Thyroid gland (tissue), 4 donors: ENCODE measurements at places on chromosomes 4 and X. TPM values are rescaled to one million over a fixed set of nuclear protein-coding genes. Genes with fewer than 3 reads are reported as not detected.

- no peak overlapping the region for H3K27ac ChIP-seq
- no peak for DNase-seq
- no peak overlapping the region for H3K4me3 ChIP-seq
- peaks cover 7% of the 10 kb centered on the region for H3K4me1 ChIP-seq
- H3K36me3 ChIP-seq, result no peaks in the 10 kb centered on the region
- no peaks in the 10 kb centered on the region for H3K27me3 ChIP-seq
Measured at GRCh38 chr4:106058921-106059320, 163.7 kb downstream of the NPNT start.

DNA sequence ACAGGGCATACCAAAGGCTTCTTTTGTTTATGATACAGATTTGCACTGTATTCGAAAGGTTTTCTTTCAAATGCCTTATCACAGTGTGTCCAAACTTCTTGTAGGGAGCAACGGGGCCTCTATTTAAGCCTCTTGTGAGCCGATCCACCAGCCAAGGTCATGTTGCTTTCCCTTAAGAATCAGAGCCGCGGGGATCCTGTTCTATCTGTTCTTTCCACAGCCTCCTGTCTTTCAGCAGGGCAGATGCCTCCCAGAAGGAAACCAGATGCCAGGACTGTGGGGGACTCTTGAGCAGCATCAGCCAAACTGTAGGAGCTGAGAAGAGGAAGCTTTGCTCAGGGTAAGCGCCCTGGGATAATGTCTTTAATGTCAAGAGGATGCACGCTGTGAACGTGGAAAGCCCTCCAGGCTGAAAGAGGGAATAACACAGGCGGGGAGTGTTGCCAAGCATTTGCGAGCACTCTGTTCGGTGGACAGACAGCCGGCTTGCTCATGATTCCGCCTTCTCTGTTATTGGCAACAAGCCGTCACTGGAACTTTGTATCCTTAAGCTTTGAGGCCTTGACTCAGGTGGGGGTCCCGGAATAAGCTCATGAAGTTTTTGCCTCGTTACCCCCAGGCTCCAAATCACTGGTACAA lies 279.8 kb upstream of the FRG1 start:
- H3K27me3 ChIP-seq, result no peaks in the 10 kb centered on the region
- H3K4me3 ChIP-seq, result no peak overlapping the region
- H3K36me3 ChIP-seq, result no peaks in the 10 kb centered on the region
- H3K27ac ChIP-seq, result no peak overlapping the region
- no peaks in the 10 kb centered on the region for H3K4me1 ChIP-seq

GRCh38 chrX:110081740-110082139 lies 78.8 kb downstream of the TMEM164 start:
- no peak overlapping the region for H3K4me3 ChIP-seq
- no peaks in the 10 kb centered on the region for H3K27me3 ChIP-seq
- no peaks in the 10 kb centered on the region for H3K36me3 ChIP-seq
- H3K4me1 ChIP-seq, result peaks cover 8% of the 10 kb centered on the region
- DNase-seq, result no peak
- H3K27ac ChIP-seq, result peak overlapping the region; percentile 30

- no peak for DNase-seq
- H3K4me1 ChIP-seq, result peaks cover 11% of the 10 kb centered on the region
- no peaks in the 10 kb centered on the region for H3K27me3 ChIP-seq
- no peak overlapping the region for H3K4me3 ChIP-seq
- no peaks in the 10 kb centered on the region for H3K36me3 ChIP-seq
- H3K27ac ChIP-seq, result no peak overlapping the region
Measured at GRCh38 chr4:169063441-169063840, 53.4 kb upstream of the CBR4 start.

DNA sequence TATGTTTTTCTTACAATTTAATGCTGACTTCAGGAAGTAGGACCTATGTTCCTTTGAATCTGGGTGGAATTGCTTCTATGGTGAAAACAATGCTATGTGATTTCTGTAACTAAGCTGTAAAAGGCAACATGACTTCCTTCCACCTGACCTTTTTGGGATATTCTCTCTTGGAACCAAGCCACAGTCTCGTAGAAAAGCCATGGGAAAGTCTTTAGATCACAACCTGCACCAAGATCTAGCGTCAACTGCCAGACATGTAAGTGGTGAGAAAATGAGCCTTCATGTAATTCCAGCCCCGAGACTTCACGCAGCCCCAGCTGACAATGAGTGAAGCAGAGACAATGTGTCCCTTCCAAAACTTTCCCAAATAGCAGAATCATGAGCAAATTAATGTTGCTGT lies 297.0 kb upstream of the DCAF8L1 start:
- no peaks in the 10 kb centered on the region for H3K27me3 ChIP-seq
- no peak overlapping the region for H3K27ac ChIP-seq
- H3K36me3 ChIP-seq, result no peaks in the 10 kb centered on the region
- no peaks in the 10 kb centered on the region for H3K4me1 ChIP-seq
- DNase-seq, result no peak
- no peak overlapping the region for H3K4me3 ChIP-seq

GRCh38 chr4:115711575-115711974 lies 598.2 kb upstream of the NDST4 start:
- H3K4me3 ChIP-seq, result no peak overlapping the region
- H3K4me1 ChIP-seq, result no peaks in the 10 kb centered on the region
- H3K27me3 ChIP-seq, result no peaks in the 10 kb centered on the region

GRCh38 chr4:77852892-77853495 lies 9.6 kb upstream of the MRPL1 start:
- H3K36me3 ChIP-seq, result no peaks in the 10 kb centered on the region
- no peaks in the 10 kb centered on the region for H3K27me3 ChIP-seq
- no peak for DNase-seq

DNA sequence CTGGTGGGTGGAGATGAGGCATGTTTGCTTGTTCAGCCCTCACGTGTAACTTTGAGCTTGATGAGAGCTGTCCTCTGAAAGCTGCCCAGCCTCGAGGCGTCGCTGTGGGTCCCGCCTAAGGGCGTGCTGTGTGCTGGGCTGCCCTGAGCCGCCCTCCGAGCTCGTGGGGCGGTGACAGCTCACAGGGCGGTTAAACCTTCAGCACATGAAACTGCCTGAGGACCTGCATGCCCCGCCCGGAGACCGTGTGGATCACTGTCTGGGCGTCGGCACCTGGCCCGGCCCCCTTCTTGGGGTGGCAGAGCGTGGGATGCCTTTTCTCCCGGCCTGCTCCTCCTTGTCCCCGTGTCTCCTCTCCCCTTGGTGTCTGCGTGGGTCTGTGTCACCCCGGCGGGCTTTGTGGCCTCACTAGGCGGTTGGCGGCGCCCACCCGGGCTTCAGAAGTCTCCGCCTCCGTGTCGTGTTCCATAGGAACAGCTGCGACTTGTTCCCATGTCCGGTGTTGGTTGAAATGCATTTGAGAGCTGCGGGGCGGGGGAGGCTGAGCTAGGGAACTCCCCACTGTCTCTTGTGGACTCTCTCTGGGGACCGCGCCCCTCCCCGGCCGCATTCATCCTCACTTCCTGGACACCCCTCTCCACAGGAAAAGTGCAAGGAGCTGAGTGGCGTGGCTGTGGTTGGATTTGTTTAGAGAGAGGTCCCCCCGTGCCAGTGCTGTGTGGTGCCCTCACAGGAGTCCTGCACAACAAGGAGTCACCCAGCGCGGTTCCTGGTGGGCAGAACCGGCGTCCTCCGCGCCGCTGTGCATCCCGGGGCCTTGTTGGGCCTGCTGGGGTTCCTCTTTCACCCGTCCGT lies 6.8 kb downstream of the AKAP17A start:
- no peak for DNase-seq
- H3K27me3 ChIP-seq, result no peaks in the 10 kb centered on the region
- H3K4me1 ChIP-seq, result peaks cover 4% of the 10 kb centered on the region
- H3K27ac ChIP-seq, result no peak overlapping the region
- H3K36me3 ChIP-seq, result peaks cover 89% of the 10 kb centered on the region

GRCh38 chr4:184838249-184839074 lies 12.7 kb upstream of the ACSL1 start:
- no peaks in the 10 kb centered on the region for H3K4me1 ChIP-seq
- H3K36me3 ChIP-seq, result no peaks in the 10 kb centered on the region
- no peak overlapping the region for H3K27ac ChIP-seq
- no peak for DNase-seq
- no peaks in the 10 kb centered on the region for H3K27me3 ChIP-seq

- no peak overlapping the region for H3K27ac ChIP-seq
- H3K4me1 ChIP-seq, result no peaks in the 10 kb centered on the region
- H3K4me3 ChIP-seq, result no peak overlapping the region
- DNase-seq, result no peak
Measured at GRCh38 chr4:142202404-142203332, 566.3 kb downstream of the IL15 start.

DNA sequence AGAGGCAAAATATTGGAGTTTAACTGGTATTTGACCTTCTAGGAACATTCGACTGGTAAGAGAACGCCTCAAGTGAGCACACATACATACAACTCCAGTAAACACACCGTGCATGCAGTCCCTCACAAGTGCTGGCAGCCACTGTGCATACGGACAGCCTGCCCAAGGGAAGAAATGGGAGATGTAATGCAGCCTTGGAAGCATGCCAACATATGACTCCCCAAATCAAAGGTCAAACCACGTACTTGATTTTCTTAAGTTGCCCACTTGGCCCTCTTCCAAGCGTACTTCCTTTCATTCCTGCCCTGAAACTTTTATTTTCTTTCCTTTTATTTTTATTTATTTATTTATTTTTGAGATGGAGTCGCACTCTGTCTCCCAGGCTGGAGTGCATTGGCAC lies 206.6 kb downstream of the SPRY1 start:
- H3K4me3 ChIP-seq, result no peak overlapping the region
- H3K36me3 ChIP-seq, result no peaks in the 10 kb centered on the region
- H3K27me3 ChIP-seq, result no peaks in the 10 kb centered on the region
- DNase-seq, result no peak

GRCh38 chr4:154119317-154119716 lies 330.4 kb upstream of the SFRP2 start:
- H3K4me1 ChIP-seq, result no peaks in the 10 kb centered on the region
- no peak for DNase-seq
- H3K27ac ChIP-seq, result no peak overlapping the region
- no peaks in the 10 kb centered on the region for H3K36me3 ChIP-seq
- H3K27me3 ChIP-seq, result no peaks in the 10 kb centered on the region

GRCh38 chr4:126338548-126338947 lies 1023.8 kb downstream of the FAT4 start:
- H3K36me3 ChIP-seq, result no peaks in the 10 kb centered on the region
- no peak overlapping the region for H3K4me3 ChIP-seq
- no peak for DNase-seq
- no peaks in the 10 kb centered on the region for H3K4me1 ChIP-seq

GRCh38 chr4:133147286-133147821 lies 1.7 kb upstream of the PCDH10 start:
- H3K27me3 ChIP-seq, result peaks cover 9% of the 10 kb centered on the region
- H3K4me1 ChIP-seq, result peaks cover 33% of the 10 kb centered on the region
- no peak for DNase-seq
- no peak overlapping the region for H3K27ac ChIP-seq
- H3K36me3 ChIP-seq, result no peaks in the 10 kb centered on the region

DNA sequence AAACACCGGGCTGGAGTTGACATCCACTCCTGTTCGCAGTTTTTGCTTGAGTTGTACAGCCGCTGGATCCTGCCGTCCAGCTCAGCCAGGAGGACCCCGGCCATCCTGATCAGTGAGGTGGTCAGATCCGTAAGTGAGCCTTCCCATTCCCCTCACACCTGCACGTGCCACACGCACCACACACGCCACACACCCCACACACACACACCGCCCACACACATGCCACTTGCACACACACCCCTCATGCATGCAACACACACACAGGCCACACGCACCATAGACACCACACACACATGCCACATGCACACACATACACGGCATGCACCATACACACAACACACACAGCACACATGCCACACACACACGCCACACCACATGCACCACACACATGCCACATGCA lies 20.1 kb upstream of the MSANTD1 start:
- H3K36me3 ChIP-seq, result peaks cover 71% of the 10 kb centered on the region
- no peak overlapping the region for H3K27ac ChIP-seq
- no peak for DNase-seq
- no peaks in the 10 kb centered on the region for H3K27me3 ChIP-seq
- no peak overlapping the region for H3K4me3 ChIP-seq

DNA sequence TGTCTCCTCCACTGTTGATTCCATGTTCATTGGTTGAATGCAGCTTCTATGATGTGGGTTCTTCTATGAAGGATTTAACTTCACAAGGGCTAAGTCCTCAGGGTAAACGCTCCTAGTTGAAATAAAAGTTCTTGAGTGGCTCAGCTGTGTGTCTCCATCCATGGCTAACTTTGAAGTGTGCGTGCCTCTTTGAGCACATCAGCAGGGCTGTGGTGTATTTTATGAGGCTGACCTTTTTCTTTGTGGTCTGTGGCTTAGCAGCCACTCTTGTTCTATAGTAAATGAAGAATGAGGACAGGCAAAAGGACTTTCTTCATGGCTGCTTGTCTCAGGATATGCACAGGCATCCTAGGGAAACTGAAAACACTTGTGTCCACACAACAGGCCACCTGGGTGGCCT lies 88.5 kb downstream of the KIT start:
- peak; percentile 64 for DNase-seq
- no peaks in the 10 kb centered on the region for H3K36me3 ChIP-seq
- H3K27ac ChIP-seq, result peak overlapping the region; percentile 27
- H3K4me1 ChIP-seq, result peaks cover 15% of the 10 kb centered on the region
- H3K4me3 ChIP-seq, result no peak overlapping the region

DNA sequence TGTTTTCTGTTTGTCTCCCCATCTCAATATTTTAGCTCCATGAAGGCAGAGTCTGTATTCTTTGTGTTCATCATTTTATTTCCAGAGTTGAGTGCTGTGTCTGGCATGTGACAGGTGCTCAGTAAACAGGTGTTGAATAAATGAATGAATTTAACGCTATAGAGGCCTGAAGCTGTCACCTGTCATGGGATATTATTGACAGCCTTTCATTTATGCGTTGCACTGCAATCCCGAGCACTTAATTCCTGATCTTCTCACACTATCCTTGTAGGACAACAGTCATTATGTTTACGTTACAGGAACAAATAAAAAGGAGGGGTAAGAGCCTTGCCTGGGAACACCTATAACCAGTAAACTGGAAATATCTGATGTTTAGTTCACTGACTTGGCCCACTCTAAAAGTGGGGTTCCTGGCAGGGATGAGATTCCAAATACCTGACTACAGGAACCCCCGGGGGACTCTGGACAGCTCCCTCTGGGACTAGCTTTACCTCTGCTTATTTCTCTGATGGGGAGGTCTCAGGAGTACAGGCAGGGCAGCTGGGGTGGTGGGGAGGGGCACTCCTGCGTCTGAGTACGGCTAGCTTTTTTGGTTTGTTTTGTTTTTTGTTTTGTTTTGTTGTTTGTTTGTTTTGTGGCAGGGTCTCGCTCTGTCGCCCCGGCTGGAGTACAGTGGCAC lies 36.6 kb downstream of the SEL1L3 start:
- no peaks in the 10 kb centered on the region for H3K36me3 ChIP-seq
- DNase-seq, result no peak
- H3K4me3 ChIP-seq, result no peak overlapping the region
- H3K27ac ChIP-seq, result no peak overlapping the region

- no peak overlapping the region for H3K4me3 ChIP-seq
- H3K27me3 ChIP-seq, result peaks cover 10% of the 10 kb centered on the region
- peaks cover 16% of the 10 kb centered on the region for H3K4me1 ChIP-seq
- no peak overlapping the region for H3K27ac ChIP-seq
- no peak for DNase-seq
Measured at GRCh38 chrX:153643431-153644351, 3.3 kb upstream of the DUSP9 start.

MFSD8 gene
- 73.9 TPM for total RNA-seq

OPHN1 gene
- 7.0 TPM for total RNA-seq

PPEF2 gene
- total RNA-seq, result not detected

SMR3B gene
- total RNA-seq, result not detected

ARHGAP4 gene
- total RNA-seq, result 37.0 TPM

PPP4R3C gene
- not detected for total RNA-seq
